ENCODE measurements at places on chromosomes 5 and 9. TPM values are rescaled to one million over a fixed set of nuclear protein-coding genes. Genes with fewer than 3 reads are reported as not detected.

ARSI gene
- not detected for polyA plus RNA-seq

DNA sequence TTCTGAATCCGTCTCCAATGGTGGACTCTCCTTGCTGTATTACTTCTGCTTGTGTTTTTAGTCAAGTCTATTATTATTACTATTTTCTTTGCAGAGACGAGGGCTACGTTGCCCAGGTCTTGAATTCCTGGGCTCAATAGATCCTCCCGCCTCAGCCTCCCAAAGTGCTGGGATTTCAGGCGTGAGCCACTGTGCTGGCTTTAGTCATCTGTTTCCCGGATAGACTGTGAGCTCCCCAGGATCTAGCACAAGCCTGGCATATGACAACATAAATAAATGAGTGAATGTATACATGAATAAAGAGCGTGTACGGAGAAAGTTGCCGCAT, 439 bp upstream of the DDX46 start:
- DNase-seq: no peak

MARCOL gene
- polyA plus RNA-seq: not detected

FAM221B gene
- 0.35 TPM for polyA plus RNA-seq

SGCD gene
- polyA plus RNA-seq: 0.60 TPM

DNA sequence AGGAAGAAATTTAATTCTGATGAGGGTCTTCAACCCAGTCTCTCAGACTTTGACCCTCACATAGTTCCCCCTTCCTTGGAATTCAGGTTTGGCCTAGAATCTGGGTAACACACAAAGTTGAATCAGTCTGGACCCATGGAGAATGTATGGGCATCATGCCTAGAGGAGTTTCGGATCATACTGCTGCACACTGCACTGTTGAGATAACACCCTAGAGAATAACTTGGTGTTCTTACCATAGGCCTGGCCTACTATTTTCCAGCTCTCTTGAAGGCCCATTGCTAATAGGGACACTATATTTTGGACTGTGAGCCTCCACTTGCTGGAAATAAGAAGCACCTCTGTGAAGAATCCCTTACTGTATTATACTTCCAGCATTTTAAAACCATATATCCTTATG, 413.5 kb downstream of the PLK2 start:
- no peak for DNase-seq

SLC25A2 gene
- polyA plus RNA-seq: not detected

FOXD4 gene
- 0.13 TPM for polyA plus RNA-seq

ACOT12 gene
- 50.7 TPM for polyA plus RNA-seq

- DNase-seq: no peak
These were observed 23.4 kb upstream of the FAT2 start for GRCh38 chr5:151614565-151614964.

GRCh38 chr5:60918466-60918865, 26.4 kb downstream of the ERCC8 start:
- no peak for DNase-seq

TRMO gene
- polyA plus RNA-seq: 7.0 TPM

KIF4B gene
- not detected for polyA plus RNA-seq

GRCh38 chr5:38783011-38783561, 62.7 kb upstream of the OSMR start:
- no peak for DNase-seq

COMMD10 gene
- polyA plus RNA-seq: 8.9 TPM

DNA sequence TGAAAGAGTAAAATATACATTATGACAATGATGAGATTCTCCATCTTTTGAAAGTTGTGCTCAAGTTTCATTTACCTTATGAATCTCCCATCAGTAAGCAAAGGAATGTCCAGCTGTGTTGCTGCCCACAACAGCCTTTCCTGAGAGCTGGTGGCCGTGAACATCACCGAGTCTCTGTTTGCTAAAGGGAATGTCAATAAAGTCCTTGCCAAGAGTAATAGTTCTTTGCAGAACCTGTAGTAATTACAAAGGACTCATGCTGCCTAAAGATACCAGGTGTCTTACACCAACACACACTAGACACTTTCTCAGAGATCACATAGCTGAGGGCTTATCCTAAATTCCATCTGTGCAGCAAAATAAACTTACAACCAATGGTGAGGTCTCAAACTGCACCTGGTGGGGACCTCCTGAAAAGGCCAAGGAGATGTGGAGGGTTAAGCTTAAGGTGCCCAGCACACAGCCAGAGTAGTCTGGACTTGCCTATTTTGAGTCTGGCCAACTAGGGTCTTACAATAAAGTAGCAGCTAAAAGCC, 111.1 kb upstream of the DAPK1 start:
- DNase-seq: no peak

DDX31 gene
- 5.0 TPM for polyA plus RNA-seq

DNA sequence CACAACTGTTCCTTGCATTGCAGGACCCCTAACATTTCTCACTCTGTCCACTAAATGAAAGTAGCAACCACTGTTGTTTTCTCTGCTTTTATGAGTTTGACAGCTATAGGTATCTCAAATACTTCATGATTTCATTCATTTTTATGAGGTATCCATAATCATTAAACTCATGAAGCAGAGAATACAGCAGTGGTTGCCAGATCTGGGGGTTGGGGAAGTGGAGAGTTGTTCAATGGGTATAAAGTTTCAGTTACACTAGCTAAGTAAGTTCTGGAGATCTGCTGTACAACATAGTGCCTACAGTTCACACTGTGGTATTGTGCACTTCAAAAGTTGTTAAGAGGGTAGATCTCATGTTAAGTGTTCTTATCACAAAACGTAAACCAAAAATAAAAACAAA, 23.4 kb upstream of the CAMK4 start:
- DNase-seq: no peak

DNA sequence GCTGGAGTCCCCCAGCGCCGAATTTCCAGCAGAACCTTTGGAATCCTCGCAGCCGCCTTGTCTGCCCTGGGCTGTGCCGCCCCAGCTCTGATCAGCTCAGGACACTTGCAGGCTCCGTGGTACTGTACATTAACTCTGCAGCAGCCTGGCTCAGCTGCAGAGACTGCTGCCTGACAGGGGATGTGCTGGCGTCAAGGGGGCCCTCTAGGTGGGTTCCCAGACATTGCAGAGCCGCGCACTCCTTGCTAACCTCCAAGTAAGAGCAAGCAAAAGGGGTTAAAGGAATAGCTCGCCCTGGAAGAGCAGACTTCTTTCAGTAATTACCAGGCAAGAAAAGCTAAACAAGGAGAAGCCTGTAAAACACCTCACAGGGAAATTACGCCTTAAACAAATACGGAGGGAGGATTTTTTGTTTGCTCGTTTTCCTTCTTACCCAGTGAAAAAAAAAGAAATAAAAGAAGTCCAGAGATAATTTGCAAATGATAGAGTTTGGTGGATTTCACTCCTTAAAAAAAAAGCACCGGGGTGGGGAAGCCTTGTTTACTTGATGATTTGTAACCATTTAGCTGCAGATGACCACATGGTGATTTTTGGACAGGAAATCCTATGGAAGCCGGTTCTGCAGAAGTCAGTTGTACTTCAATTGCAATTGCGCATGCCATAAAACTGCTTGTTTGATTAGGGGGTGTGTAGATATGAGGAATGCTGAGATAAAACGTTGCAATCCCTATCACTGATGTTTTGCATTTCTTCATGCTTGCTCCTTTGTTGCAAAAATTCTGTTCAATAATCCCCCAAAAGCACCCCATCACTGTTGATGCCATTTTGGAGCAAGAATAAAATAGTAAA, 305.8 kb downstream of the PDE4D start:
- peak; percentile 42 for DNase-seq

DNA sequence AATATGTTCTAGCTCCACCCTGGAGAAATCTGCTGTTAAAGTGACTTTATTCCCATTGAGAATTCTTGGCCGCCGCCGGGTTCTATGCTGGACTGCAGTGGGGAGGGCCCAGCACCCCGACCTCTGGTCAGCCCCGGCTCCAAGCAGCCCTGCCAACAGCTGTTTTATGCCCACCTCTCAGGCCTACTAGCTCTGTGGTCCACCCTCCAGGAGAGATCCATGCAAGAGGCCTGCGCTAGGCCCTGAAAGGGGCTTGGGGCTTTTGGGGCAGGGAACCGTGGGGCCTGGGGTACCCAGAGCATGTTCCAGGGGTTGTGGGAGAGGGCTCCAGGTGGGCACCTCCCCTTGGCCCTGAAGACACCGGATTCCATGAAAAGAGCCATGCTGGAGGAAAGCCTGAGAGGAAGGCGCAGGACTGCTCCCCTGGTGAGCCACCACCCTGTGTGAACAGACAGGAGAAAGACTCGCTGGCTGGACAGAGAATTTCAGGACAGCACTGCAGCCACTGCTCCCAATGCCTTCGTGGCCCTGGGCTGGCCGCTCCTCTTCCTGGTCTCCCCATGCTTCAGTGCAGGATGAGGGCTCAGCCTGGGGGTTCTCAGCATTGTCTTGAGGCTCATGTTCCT, 44.6 kb upstream of the RUFY1 start:
- DNase-seq: no peak

- no peak for DNase-seq
These were observed 8.8 kb downstream of the SPIN1 start for GRCh38 chr9:88396836-88397577.

DNA sequence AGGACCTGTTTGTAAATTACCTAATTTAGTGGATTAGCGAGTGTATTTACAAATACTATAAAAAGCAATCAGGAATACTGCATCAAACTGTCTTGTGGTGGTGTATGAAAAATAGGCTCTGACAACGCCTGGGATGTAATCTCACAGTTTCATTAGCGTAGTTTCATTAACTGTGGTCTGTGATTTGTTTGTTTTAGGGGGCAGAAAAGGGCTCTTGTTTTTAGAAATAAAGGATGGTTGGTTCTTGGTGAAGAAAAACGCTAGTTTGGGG, 1.4 kb downstream of the SLC44A1 start:
- no peak for DNase-seq

CREB3 gene
- 21.4 TPM for polyA plus RNA-seq

- no peak for DNase-seq
These were observed 11.3 kb downstream of the EHMT1 start for GRCh38 chr9:137630126-137630525.

DNA sequence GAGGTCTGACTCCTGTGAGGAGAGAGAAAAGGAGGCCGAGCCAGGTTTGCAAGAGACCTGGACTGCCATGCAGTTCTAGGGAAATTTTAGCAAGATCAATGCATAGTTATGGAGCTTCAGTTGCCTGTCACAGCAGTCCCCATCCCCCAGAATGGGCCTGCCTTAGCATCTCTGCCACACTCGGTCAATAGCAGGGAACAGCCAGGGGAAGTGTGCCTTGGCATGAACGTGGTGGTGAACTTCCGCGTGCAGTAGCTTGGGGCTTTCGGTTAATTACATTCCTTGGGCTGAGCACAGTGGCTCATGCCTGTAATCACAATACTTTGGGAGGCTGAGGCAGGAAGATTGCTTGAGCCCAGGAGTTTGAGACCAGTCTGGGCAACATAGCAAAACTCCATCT, 157.8 kb downstream of the TLE1 start:
- no peak for DNase-seq

DNA sequence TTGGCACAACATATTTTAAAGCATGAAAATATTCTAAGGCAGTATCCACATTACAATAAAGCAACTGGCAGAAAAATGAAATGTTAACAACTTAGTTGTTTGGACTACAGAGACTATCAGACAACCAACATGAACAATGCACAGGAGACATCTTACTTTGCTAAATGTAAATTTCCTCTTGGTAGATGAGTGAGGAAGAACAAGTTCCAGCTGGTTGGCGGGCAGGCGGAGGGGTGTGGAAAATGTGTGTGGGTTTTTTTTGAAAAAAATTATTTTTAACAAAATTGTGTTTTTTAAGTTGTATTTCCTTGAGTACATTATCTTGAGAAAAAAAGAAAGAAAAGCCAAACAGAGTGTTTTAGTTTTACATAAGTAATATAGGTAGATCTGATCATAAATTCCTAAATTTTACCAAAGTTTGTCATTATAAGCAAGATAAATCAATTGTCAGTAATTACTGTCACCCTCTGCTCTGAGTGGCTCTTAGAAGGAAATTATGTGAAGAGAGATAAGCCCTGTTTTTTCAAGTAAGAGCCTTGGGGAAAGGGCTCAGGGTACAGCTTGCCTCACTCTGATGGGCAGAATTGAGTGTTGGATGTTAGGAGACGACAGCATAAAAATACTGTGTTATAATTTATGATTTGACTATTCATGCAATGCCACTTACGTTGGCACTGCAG, 42.5 kb downstream of the TMEM167A start:
- no peak for DNase-seq

DNA sequence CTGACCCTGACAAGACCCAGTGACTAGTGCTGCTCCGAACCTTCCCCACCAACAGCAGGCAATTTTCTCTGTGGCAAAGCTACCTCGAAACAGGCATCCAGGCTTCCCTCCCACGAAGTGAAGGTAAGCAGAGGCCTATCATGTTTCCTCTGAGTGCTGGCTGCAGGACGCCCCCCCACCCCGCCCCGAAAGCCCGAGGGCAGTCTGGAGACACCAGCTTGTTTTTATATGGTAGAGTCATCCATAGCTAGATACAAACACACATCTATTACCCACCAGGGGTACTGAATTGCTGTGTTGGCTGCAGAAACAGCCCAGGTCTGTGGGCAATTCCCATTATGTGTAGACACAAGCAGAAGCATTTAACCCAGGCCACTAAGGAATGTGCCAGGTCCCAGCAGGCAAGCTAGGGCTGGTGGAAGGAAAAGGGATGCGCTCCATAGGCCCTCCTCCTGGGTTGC, 40.4 kb downstream of the LIX1 start:
- no peak for DNase-seq

RBM22 gene
- 10.9 TPM for polyA plus RNA-seq

TAS2R1 gene
- not detected for polyA plus RNA-seq

- peak; percentile 50 for DNase-seq
These were observed 5.4 kb upstream of the HBEGF start for GRCh38 chr5:140351609-140352334.

GRCh38 chr9:80114241-80114640, 542.5 kb downstream of the TLE4 start:
- DNase-seq: no peak

DNA sequence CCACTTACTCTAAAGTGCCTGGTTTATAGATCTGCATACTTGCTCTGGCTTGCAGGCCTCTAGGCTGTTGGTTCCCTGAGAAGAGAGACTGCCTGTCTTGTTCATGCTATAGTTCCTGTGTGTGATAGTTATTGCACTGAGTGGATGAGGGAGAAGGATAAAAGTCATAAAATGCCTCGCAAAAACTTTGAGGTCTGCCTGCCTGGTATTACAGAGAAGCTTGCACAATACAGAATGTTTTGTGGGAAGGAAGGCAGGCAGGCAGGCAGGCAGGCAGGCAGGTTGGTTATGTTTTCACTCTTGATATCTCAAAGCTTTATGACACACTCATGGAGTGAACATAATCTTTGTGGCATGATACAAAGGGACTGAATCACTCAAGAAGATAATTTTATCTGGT, 287.1 kb downstream of the SLIT3 start:
- DNase-seq: no peak

GFI1B gene
- not detected for polyA plus RNA-seq

HSD17B3 gene
- polyA plus RNA-seq: 1.6 TPM

CDC25C gene
- polyA plus RNA-seq: 0.59 TPM

- DNase-seq: no peak
These were observed 2.9 kb downstream of the SNX18 start for GRCh38 chr5:54520438-54520846.

GRCh38 chr5:142053426-142054151, 40.8 kb upstream of the GNPDA1 start:
- DNase-seq: no peak

- DNase-seq: no peak
These were observed 207.6 kb upstream of the S1PR3 start for GRCh38 chr9:88783711-88784083.
